NCI-H1694 (cell line): ENCODE measurements at places on chromosomes 13 and 19.

- DNase-seq = no peak
Measured at GRCh38 chr19:15640904-15641597, 354 bp downstream of the CYP4F3 start.

DNA sequence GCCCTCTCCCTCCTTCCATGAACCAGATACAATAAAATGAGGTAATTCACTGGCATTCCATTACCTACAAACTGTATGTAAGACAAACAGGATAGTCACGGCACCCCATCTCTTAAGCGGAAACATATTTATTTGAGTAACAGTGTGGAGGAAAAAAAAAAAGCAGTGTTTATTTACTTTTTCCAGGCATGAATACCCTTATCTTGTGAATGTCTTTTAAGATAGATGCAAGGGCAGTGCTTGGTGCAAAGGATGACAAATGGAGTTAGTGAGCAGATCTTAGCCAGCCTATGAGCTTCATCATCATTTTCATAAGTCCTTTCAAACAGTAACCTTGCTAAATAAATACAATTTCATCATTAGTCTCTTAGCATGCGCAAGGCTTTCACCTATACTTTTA, 1661.8 kb upstream of the SPRY2 start:
- DNase-seq = no peak

GRCh38 chr13:44668688-44669087, 92.6 kb upstream of the TSC22D1 start:
- DNase-seq = no peak

- DNase-seq = no peak
Measured at GRCh38 chr13:75785130-75785529, 149.0 kb downstream of the LMO7 start.

- no peak for DNase-seq
Measured at GRCh38 chr19:28502879-28503734, 709.8 kb downstream of the UQCRFS1 start.

- no peak for DNase-seq
Measured at GRCh38 chr13:33859691-33860303, 41.8 kb downstream of the RFC3 start.
